Suppressor macrophage treated with lipopolysaccharide for 4 hours (primary cell): ENCODE measurements at places on chromosomes 5 and 9.

- DNase-seq: no peak
These were observed 192.1 kb upstream of the ADAMTS16 start for GRCh38 chr5:4947893-4948536.

GRCh38 chr5:127192836-127193338 lies 97.7 kb upstream of the MEGF10 start:
- no peak for DNase-seq

- no peak for DNase-seq
These were observed 74.2 kb downstream of the ADGRV1 start for GRCh38 chr5:90632791-90633190.

DNA sequence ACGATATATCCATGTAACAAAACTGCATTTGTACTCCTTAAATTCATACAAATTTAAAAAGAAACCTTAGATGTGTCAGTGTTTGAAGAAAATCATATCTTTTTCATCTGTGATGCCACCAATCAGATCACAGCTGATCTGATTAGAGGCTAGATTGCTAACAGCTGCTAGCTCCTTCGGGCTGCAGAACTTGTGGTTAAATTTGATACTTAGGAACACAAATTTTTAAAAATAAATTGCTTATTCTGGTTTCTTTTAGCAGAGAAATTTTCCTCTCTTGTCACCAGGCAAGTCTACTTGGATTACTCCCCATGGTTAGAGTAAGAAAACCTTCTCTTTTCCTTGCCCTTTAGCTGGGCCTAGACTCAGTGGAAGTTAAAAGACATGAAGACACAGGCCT lies 94.6 kb upstream of the RANBP6 start:
- DNase-seq: no peak

DNA sequence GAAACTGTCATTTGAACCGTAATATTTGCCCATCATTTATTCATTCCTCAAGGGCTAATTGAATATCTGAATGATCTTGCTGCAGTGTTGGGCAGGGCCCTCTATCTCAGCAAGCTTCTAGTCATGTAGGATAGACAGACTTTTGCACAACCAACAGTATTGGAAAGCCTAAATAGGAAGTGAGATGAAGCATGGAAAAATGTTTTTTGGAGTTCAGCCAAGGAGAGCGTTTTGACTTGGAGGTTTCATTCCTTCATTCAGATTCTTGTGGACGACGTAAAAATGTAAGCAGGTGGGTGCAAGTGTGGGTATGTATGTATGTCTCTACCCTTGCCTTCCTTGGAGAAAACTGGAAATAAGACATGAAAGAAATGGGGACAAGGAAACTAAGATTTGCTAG lies 15.5 kb downstream of the DAPK1 start:
- DNase-seq: peak; percentile 65

DNA sequence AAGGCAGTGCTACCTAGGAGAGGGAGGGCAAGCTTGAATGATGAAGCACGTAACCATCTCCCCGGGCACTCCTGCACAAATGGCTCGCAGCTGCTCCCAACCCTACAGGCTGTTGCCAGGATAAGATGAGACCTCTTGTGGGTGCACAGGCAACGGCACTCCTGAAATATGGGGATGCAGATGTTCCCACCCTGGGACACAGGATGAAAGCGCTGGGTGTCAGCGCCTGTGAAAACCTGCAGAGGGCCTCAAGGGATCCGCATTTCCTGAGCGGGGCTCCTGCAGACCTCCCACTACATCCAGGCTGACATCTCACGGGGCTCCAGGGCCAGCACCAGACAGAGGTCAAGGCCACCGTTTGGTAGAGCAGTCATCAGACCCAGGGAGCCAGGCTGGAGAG lies 60.7 kb downstream of the SMIM23 start:
- no peak for DNase-seq

- peak; percentile 92 for DNase-seq
These were observed 10.7 kb downstream of the HMGCS1 start for GRCh38 chr5:43302481-43302880.

GRCh38 chr5:131104169-131104808 lies 60.8 kb downstream of the HINT1 start:
- peak; percentile 64 for DNase-seq

DNA sequence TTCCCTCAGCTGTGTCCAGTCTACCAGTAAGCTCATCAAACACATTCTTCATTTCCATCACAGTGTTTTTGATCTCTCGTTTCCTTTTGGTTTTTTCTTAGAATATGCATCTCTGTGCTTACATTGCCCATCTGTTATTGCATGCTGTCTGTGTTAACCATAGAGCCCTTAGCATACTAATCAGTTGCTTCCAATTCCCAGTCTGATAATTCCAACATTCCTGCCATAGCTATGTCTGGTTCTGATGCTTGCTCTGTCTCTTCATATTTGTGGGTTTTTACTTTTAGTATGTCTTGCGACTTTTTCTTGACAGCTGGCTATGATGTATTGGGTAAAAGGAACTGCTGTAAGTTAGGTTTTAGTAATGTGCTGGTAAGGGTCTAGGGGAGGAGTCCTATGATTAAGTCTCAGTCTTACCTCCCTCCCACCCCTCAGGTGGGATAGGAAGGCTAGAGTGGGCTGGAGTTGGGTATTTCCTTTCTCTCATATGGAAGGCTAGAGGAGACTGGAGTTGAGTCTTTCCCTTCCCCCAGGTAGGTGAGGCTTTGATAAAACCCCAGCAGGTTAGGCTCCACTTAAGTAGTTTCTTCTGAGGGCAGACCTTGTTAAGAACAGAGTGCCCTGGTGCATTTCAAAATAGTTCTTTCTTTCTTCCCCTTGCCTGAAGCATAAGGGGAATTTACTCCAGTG lies 99.1 kb upstream of the RASGRF2 start:
- no peak for DNase-seq

DNA sequence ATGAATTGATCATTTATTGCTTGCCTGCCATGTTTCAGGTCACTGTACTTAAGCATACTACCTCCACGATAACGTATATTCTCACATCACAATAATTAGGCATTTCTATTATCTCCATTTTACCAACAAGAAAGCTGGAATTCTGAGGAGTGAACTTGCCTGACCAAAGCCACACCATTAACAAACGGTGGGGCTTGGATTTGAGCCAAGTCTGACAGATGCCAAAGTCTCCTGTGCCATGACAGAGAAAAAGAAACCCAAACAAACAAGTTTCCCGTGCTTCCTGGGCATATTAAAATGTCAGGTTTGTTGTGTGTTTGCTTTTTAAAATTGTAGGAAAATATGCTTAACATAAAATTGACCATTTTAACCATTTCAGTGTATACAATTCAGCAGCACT lies 40.8 kb upstream of the KCNV2 start:
- no peak for DNase-seq

DNA sequence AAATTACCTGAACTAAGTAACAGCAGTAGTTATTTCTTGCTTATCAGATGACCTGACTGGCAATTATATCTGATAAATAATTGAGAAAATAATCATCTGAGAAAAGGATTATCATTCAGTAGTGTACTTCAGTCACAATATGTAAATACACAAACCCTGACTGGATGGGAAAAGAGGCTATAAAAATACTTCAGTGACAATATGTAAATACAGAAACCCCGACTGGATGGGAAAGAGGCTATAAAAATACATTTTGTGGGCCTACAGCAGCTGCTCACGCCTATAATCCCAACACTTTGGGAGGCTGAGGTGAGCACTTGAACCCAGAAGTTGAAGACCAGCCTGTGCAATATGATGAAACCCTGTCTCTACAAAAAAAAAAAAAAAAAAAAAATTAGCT lies 11.1 kb downstream of the UBAP2 start:
- no peak for DNase-seq

GRCh38 chr9:86589273-86589672 lies 235.1 kb upstream of the TUT7 start:
- DNase-seq: no peak

GRCh38 chr9:134619448-134619982 lies 22.1 kb upstream of the COL5A1 start:
- no peak for DNase-seq

DNA sequence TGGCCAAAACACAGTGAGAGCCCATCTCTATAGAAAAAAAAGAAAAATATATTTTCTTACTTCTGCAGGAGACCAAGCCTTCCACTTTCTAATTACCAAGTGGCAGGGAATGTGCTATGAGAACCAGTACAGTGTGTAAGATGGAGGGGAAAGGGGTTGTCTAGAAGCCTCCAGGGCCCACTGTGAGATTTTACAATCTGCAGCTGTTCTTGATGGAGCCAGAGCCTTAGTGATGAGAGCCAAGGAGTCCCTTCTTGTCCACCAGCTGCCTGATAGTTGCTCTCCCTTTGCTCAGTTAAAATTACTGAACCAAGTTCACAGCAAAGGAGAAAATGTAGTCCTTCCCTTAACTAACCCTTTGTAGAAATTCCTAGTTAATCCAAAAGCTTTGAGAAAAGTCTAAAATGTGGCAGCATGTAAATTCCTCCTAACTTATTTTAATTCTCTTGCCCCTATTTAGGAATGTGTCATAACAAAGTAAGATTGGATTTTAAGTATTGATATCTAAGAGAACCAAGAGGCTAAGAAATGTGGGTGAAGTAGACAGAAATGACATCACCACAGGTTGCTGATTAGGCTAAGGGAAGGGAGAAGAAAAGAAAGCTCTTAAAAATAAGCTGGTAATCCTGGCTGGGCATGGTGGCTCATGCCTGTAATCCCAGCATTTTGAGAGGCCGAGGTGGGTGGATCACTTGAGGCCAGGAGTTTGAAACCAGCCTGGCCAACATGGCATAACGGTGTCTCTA lies 19.3 kb downstream of the SRP19 start:
- no peak for DNase-seq

DNA sequence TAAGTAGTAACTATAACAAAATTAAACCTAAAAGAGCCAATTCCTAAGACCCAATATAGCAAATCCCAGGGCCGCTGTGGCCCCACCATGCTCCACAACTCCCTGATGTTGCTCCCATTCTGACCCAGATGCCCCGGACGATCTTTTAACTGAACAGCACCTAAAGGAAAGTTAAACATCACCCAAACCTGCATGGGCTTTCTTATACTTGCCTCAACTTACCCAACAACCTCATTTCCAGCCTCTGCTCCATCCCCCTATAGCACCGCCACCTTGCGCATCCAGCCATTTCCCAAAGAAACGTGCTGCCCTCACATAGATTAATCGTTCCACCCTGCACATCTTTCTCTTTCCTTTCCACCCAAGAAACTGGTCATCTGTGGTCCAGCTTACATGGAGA lies 54.6 kb downstream of the ZNF354C start:
- no peak for DNase-seq

DNA sequence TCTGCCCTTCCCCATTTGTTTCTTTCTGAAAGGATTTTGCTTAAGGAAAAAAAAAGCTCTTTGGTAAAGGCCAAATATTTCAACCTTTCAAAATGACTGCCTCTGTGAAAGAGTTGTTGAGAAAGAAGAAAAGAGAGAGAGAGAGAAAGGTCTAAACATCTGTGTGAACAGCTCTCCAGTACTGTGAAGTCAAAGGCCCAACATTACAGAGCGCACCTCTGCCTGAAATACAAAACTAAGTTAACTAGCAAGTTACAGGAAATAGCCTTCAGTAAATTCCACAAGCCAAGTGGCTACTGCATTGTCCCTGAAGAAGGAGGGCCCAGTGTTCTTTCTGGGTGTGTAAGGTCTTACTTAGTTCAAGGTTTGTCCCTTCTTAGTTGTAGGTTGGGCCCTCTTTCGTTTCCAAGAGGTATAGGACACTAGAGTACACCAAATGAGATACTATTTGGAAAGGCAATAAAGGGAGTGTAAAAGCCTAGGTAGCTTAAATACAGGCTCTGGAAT lies 104.4 kb downstream of the THBS4 start:
- DNase-seq: no peak

DNA sequence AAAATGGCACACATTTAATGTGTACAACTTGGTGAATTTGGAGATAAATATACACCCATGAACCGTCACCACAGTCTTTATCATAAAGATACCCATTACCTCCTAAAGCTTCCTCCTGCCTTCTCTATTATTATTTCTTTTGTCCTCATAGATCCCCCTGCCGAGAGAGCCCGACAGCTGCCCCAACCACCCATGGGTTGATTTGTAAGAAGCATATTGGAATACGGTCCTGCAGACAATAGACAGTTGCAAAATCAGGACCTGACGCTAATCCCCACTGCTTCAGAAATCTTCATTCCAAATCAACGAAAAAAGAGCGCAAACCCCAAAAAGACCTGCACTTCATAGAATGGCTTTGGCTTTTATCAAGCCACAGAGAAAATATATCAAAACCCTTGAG lies 697.5 kb downstream of the SEMA5A start:
- no peak for DNase-seq

DNA sequence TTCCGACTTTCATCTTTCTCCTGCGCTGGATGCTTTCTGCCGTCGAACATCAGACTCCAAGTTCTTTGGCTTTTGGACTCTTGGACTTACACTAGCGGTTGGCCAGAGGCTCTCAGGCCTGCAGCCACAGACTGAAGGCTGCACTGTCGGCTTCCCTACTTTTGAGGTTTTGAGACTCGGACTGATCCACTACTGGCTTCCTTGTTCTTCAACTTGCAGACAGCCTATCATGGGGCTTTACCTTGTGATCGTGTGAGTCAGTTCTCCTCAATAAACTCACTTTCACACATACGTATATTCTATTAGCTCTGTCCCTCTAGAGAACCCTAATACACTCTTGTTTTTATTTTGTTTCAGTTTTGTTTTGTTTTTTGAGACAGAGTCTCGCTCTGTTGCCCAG lies 10.3 kb downstream of the FKBP15 start:
- peak; percentile 70 for DNase-seq

DNA sequence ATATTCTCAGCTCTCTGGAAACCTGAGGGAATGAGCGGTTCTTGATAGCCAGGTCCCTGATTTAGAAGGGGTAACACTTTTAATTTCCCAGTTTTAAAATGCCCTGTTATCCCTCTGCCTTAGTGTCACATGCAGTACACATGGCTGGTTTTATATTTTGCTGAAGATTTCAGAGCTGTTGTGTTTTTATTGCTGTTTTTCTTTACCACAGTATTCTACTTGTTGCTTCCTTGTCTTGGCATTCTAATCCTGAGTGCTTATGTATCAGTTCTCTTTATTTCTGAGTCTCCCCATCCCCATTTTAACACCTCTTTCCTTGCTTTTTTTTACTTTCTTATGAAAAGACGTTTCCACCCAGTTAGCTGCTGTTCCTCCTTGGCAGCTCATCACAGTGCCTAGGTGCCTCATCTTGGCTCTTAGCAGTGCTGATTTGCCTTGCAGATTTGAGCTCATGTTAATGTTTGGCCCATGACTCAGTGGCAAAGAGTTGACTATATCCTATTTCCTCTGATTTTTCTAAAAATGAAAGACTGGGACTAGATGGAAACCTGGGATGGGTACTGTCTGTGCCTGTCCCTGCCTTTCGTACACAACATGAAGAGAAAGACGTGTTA lies 3.7 kb downstream of the MTRR start:
- DNase-seq: no peak

DNA sequence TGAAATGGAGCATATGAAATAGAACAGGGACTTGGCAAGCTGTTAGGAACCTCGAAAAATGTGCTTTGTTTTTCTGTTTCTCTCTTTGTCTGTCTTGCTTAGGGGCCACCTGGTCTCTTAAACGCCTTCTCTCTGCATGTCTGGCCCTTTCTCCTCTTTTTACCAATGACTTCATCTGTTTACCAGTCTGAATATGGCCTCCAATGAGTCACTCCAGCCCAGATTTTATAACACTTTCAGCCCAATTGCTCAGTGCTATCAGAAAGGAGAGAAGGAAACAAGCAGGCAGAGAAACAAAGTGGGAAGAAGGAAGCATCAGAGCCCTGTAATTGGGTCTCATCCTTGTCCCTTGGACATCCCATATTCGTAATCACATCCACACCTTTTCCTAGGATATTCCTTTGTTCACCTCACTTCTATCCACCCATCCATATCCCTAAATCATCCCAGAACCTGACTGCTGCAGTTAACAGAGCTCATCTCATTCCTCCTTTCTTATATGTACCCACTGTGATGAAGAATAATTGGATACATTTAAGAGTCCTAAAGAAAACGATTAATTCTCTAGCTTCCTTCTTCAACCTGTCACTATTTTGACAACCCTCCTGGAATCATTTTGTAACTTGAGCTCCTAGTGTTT lies 151.8 kb upstream of the GPR151 start:
- DNase-seq: no peak
